ENCODE measurements at places on chromosomes 5 and 9.
A peak's percentile ranks its signal among the peaks of the same experiment; 100 is the strongest.

- no peak for DNase-seq
Observed at GRCh38 chr9:97518909-97519307, 17.4 kb downstream of the TMOD1 start.

GRCh38 chr9:15249981-15250380, 57.0 kb downstream of the TTC39B start:
- DNase-seq = no peak

GRCh38 chr9:70340572-70340971, 73.9 kb downstream of the KLF9 start:
- DNase-seq = no peak

- DNase-seq = no peak
Observed at GRCh38 chr5:107783551-107783950, 112.8 kb upstream of the EFNA5 start.

GRCh38 chr9:88824711-88825110, 166.6 kb upstream of the S1PR3 start:
- DNase-seq = no peak

DNA sequence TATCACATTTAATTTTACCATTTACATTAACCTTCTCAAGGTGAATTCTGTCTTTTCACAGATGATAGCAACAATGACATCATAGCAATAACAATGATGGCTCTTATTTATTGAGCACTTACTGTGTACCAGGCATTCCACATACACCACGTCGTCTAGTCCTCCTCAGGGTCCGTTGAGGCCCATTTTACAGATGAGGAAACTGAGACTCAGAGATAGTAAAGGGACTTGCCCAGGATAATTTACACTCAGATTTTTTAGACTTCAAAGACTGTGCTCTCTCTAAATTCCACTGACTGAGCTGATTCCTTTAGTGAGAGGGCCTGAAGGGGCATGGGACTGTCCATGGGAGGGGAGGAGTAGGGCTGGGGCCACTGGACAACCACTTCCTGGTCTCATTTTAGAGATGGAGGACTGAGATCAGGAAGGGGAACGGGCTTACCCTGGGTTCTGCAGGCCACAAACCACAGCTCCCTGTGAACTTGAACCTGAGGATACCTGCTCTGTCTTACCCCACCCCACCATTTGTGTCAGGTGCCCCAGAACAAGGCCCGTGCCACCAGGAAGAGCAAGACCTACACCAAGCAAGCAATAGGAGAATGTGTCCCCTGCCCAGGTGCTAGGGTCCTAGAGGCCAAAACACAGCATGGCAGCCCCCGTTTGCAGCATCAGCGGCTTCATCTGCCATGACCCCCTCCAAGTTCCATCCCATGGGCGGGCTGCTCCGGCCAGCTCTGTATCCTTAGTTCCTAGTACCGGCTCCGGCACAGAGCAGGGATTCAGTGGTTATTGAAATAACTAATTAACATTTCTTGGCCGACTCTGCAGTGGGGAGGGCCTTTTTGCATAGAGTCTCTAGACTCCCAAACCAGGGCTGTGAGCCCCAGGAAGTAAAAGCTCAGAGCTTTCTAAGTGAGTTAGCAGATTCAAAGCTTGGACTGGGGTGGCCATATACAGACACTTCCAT, 96.6 kb downstream of the RGS3 start:
- no peak for DNase-seq

DNA sequence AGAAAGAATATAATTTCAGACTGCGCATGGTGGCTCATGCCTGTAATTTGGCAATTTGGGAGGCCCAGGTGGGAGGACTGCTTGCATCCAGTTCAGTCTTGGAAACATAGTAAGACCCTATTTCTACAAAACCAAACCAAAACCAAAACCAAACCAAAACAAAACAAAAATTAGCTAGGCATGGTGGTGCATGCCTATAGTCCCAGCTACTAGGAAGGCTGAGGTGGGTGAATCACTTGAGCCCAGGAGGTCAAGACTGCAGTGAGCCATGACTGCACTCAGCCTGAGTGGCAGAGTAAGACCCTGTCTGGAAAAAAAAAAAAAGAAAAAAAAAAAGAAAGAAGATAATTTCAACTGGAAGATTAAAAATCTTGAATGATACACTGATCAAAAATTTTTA, 137.0 kb upstream of the ACOT12 start:
- DNase-seq = no peak

DNA sequence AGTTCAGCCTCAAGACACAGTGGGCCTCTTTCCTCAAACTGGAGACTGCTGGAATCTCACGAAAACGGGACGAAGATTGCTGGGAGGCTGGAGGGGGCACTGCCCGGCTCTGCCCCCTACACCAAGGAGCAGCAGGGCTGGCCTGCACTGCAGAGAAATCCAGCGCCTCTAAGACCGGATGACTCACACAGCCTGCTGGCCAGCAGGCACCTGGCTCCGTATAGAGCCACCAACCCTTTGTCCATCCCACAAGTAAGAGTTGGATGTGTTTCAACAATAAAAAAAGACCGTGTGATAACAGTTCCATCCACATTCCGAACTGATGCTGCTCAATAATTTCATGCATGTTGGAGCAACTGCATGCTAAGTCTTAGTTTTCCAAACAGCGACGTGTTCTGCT, 11.5 kb downstream of the CCDC127 start:
- DNase-seq = no peak

GRCh38 chr9:27347889-27348288, 50.9 kb upstream of the EQTN start:
- no peak for DNase-seq

- no peak for DNase-seq
Observed at GRCh38 chr5:87361031-87361445, 51.7 kb downstream of the CCNH start.

GRCh38 chr9:126131066-126132010, 195.3 kb upstream of the MVB12B start:
- no peak for DNase-seq

DNA sequence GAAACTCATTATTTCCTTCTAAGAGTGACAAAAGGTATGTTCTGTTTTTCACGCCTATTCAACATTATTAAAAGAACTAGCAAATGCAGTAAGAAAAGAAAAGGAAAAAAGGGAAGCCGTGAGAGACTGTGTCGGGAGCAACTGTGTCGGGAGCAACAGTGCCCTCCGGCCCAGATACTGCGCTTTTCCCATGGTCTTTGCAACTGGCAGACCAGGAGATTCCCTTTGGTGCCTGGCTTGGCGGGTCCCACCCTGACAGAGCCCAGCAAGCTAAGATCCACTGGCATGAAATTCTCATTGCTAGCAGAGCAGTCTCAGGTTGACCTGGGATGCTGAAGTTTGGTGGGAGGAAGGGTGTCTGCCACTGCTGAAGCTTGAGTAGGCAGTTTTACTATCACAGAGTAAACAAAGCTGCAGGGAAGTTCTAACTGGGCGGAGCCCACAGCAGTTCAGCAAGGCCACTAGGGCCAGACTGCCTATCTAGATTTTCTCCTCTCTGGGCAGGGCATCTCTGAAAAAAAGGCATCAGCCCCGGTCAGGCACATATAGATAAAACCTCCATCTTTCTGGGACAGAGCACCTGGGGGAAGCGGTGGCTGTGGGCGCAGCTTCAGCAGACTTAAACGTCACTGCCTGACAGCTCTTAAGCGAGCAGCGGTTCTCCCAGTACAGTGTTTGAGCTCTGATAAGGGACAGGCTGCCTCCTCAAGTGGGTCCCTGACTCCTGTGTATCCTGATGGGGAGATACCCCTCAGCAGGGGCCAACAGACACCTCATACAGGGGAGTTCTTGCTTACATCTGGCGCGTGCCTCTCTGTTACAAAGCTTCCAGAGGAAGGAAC, 1237.4 kb upstream of the CDH18 start:
- DNase-seq = no peak

DNA sequence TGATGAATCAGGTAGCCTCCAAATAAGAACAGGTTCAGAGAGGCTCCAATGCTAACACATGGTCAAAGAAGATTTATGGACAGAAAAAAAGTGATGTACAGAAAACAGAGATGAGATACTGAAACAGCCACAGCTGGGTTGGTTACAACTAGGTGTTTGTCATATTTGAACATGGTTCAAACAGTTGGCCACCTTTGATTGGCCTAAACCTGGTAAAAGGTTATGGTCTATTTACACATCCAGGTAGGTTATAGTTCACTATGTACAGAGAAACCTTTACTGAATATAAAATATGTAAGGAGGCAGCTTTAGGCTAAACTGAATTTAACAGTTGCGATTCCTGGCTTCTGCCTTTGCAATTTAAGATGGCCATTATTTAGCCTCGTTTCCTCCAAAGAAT, 134.0 kb upstream of the ZNF366 start:
- DNase-seq = no peak

- no peak for DNase-seq
Observed at GRCh38 chr9:137919095-137919465, 41.5 kb downstream of the CACNA1B start.

DNA sequence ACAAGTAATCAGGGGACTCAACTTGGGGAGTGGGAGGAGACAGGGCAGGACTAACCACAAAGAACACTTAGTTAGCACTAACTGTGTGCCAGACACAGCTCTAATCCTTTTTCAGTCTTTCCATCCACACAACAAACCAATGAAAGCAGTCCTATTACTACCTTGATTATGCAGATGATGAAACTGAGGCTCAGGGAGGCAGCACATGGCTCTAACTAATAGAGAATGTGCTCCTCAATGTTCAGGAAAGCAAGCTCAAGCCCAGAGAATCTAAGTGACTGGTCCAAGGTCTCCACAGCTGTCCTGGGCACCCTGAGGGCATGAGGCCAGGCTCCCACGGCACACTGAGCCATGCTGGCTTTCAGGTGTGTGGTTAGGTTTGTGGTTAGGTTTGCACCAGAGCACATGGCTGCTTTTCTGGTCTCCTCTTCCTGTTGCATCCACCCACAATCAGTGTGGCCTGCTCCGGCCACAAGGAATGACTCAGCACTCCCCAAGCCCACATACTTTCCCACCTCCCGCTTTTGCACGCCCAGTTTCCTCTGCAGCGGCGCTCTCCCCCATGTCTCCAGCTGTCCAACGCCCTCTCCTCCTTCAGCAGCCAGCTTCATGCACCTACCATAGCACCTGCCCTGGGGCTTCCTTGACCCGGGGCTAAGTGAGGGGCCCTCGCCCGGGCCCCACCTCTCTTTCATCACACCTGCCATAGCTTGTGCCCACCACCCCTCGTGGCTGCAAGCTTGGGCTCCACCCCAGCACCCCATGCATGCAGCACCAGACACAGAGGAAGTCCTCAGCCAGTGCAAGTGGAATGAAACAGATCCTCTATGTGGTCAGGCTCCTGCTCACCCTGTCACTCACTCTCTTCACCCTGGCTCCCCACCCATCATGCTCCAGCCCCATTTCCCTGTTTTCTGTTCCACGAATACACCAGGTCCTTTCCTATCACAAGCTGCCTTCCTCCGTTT, 133.1 kb downstream of the GABBR2 start:
- DNase-seq = no peak

DNA sequence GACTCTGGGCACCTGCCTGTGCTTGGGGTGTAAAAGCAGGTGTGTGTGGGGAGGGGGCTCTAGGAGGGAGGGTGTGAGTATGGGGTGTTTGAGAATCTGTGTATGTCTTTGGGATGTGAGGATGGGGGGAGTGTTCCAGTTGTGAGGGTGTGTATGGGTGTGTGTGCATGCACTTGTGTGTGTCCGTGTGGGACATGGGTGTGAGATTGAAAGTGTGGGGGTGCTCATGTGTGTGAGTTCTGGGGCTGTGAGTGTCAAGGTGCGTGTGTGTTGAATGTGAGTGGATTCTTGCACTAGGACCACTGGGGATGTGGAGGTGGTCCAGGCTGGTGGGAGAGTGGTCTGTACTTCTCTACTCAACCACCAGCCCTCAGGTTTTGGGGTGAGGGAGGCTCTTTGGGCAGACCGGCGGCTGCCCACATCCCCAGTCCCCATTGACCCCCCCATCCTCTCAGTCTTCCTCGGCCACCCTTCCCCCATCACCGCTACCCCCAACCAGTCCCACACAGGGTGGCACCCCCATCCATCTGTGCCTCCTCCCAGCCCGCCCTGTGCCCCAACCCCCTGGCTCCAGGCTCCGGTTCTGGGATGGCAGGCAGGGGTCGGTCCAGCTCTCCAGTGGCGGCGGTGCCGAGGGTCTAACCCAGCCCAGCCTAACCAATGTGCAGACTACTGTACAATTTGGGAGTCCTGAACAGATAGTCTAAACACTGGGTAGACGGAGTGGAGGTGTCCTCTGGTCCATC, 31.5 kb downstream of the GOLGA2 start:
- no peak for DNase-seq

GRCh38 chr5:57117596-57117995, 56.3 kb upstream of the GPBP1 start:
- DNase-seq = peak; percentile 48

- DNase-seq = no peak
Observed at GRCh38 chr5:68191083-68191791, 24.3 kb upstream of the PIK3R1 start.

DNA sequence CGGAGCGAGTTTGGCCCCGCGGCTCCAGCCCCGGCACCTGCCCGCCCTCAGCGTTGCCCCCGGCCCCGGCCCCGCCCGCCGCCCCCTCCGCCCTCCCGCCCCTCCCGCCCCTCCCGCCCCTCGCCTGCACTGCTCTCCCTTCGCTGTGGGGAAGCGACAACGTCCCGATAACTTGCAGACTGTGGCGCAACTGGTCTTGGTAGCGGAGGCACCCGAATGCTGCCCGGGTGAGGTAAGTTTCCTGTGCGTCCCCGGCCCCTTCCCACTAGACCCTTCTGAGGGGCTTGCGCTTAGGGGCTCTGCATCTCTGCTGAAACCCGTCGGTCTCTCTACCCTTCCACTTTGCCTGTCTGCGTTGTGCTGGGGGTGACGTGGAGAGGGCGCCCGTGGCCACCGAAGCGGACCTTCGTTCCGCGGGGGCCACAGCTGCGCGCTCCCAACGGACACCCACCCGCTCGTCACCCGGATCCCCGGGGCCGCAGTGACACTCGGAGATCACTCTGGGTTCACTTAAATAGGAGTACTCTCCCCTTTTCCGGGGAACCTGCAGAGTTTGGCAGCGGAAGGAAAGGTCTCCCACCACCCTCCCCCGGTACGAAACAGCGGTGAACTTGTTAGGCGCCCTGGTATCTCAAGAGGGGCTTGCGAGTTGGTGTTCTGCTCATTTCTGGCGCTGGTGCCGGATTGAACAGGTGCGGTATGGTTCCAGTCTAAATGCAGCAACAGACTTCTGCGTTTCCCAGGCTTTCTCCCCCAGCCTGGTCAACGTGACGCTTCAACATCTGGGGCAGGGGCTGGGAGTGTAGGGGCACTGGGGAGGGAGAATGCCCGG, 707 bp downstream of the PIP5K1B start:
- DNase-seq = no peak

- DNase-seq = no peak
Observed at GRCh38 chr5:115190388-115190787, 20.7 kb upstream of the TRIM36 start.

DNA sequence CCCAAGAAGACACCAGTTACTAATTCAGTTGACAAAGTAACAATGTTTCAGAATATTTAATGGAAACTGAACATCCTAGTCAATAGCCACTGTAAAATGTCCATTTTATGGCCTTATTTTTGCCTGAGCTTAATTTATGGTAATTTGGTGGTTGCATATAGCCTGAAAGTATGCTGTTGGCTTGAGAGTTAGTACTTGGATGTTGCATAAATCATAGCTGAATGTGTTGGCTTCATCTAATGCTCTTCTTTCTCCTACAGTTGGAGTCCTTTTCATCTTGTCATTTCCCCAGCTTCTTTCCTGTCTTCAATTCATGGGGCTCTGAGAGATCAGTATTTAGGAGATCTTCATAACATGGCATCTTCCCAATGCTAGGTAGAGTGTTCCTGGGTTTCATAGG, 164.6 kb downstream of the MAT2B start:
- DNase-seq = no peak

Data from stimulated activated CD4-positive, alpha-beta T cell treated with anti-CD3 and anti-CD28 coated beads, Interleukin-4, amount 100 ng/mL, for 24 hours (primary cell).